Stimulated activated CD8-positive, alpha-beta memory T cell treated with anti-CD3 and anti-CD28 coated beads, Interleukin-2, amount 100 ng/mL, for 1 hour (primary cell): ENCODE measurements at places on chromosomes 3 and 15.

- DNase-seq = no peak
These were observed 7.4 kb downstream of the IL12A start for GRCh38 chr3:159996018-159996417.

DNA sequence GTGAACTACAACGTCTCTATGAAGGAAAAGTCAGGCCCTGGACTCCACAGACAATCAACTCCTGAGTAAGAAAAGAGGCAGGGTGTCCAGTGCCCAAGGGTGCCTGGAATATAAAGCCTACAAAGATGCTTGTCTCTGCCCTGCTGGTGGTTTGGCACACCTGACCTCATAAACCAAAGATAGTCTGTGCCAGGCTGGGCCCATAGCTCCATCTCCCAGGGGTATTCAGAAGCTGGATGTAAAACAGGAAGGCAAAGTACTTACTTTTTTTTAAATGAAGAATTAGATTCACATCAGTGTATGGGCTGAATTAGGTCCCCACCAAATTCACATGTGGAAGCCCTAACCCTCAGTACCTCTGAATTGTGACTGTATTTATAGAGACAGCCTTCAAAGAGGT is 66.6 kb upstream of the HERC1 start:
- no peak for DNase-seq

DNA sequence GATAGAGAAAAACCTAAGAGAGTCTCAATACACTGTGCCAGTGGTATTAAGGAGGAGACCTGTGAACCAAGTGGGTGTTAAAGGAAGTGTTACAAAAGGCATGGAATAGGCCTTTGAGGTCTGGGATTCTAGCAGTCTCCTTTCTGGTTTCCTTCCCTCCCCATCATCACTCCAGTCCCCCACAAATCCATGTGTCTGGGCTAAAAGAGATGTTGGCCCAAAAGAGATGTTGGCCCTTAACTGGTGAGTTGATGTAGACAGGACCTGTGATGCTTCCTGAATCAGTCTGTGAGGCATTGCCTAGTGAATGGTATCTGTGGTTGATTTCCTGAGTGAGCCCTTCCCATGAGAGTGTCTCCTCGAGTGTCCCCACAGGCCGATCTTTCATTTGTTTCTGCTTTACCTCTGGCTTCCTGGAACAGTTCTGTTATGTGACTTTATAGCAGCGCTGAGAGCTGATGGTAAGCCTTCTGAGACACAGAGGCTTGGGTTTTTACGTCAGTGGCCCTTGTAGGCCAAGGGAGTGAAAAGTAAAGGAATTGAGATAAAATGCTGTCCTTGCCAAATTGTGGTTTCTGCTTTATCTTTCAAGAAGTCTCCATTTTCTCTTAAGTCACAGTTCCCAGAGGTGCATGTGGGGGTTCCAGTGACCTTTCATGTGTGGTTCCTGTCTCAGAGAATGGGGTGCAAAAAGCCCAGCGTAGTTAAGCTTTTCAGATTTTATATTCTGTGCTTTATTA is 87.8 kb downstream of the KLHL25 start:
- DNase-seq = no peak

DNA sequence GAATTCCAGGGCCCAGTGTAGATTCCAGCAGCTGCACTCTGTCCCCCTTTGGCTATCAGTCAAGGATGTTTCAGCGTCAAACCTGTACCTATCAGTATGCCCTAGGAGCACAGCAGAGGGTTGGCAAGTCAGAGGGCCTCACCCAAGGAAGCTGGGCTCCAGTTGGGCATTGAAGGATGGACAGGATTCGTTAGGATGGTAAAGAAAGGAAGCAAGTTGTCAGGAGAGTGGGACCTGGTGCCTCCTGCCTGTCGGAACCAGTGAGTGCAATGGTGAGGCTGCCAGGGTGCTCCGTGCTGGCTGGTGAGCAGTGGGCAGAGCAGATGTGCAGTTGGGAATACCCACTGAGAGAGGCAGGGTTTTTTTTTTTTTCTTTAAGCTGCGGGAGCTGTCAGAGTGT is 157.2 kb downstream of the CHDH start:
- DNase-seq = no peak

DNA sequence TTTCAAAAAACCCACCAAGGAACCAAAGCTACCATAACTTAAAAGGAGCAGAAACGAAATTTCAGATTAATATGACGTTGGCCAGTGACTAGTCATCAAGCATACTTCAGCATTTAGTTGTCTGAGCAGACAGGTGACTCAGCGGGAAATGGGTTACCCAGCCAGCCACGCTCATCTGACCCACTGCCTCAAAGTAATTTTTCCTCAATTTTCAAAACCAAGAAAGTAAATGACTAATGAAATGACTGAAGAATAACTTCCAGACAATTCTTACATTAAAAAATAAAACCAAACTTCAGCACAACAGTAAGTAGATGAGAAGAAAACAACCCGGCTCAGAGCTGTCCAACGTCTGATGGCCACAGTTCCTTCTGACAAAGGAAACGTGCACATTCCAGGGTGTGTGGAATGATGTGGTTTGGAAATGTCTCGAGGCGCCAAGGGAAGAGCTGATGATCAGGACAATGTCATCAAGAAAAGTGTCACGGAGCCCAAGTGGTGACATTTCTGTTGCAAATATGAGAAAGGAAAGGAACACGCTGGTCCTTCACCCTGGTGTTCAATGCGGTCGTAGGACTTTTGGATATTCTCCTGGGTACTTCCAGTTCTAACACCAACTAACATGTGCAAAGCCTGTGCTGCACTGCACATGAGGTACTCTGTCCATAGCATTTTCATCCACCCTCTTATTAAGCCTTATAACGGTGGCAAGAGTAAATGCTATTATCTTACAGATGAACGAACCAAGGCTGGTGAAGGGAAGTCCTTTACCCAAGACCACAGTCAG is 79.1 kb downstream of the FOXP1 start:
- no peak for DNase-seq

DNA sequence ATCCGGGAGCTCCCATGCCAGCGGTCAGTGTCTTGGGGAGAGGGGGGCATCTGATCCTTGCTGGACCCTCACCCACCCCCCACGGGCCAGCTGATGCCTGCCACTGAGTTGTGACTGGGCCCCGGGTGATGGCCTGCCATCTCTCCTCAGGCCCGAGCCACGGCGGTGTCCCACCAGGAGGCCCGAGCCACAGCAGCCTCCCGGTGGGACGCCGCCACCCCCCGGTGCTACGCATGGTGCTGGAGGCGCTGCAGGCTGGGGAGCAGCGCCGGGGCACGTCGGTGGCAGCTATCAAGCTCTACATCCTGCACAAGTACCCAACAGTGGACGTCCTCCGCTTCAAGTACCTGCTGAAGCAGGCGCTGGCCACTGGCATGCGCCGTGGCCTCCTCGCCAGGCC is 4.3 kb downstream of the H1-8 start:
- DNase-seq = no peak

DNA sequence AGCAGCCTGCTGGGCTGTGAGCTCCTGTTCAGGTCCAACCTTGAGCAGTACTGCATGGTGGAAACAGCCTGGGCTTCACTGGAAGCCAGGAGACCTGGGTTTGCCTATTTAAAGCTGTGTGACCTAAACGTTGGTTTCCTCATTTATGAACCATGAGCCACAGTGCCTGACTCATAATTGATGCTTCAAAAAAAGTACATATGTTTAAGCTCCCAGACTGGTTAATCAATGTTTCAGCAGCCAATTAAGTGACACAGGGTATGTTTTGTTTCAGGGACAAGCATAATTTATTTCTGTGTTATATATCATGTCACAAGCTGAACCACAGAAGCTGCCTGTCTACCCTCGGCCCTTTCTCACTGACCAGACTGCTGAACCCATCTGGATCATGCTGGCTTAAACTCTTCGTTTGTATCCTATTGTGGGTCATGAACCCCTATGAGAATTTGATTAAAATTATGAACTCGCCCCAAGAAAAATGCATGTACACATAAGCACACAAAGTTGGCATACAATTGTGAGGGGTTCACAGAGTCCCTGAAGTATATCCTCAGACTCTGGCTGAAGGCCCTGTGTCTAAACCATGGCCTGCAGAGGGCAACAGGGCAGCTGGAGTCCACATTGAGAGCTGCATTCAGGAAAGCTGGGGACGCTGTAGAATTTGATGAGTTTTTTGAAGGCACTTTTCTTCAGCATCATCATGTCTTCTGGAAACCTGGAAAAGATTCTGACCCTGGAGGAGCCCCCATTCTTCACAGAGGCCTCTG is 23.7 kb downstream of the HDC start:
- DNase-seq = no peak

DNA sequence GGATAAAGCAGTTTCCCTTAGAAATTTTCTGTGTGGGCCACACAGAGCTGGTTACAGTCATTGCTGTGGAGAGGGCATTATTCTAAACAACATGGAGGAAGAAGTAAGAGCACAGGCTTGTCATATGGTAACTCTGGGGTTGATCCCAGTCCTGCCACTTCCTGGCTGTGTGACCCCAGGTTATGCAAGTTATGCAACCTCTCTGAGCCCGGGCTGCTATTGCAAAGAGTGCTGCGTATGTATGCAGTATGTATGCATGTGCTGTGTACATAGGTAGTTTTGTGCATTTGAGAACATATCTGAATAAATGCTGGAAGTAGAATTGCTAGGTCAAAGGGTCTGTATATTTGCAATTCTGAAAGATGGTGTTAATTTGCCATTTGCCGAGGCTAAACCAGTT is 9.2 kb downstream of the SPSB4 start:
- no peak for DNase-seq

- DNase-seq = no peak
These were observed 305.8 kb downstream of the ARPP21 start for GRCh38 chr3:35944926-35945710.

GRCh38 chr15:61032600-61033286 is 196.4 kb downstream of the RORA start:
- no peak for DNase-seq

DNA sequence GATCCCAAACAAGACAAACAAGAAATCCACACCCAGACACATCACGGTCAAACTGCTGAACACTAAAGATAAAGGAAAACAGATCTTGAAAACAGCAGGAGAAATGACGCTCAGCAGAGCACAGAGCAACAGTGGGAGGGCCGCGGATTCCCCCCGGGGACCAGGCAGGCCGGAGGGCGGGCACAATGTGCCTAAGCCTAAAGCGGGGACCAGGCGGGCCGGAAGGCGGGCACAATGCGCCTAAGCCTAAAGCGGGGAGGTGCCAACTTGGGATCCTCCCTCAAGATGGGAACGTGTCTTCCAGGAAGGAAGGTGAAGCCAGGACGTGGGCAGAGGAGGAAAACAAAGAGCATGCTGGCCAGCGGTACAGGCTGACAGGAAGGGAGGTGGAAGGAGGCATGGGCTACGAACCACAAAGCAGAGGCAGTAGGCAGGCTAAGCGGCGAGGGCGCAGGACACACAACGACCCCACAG is 31.1 kb downstream of the CYFIP1 start:
- DNase-seq = no peak

DNA sequence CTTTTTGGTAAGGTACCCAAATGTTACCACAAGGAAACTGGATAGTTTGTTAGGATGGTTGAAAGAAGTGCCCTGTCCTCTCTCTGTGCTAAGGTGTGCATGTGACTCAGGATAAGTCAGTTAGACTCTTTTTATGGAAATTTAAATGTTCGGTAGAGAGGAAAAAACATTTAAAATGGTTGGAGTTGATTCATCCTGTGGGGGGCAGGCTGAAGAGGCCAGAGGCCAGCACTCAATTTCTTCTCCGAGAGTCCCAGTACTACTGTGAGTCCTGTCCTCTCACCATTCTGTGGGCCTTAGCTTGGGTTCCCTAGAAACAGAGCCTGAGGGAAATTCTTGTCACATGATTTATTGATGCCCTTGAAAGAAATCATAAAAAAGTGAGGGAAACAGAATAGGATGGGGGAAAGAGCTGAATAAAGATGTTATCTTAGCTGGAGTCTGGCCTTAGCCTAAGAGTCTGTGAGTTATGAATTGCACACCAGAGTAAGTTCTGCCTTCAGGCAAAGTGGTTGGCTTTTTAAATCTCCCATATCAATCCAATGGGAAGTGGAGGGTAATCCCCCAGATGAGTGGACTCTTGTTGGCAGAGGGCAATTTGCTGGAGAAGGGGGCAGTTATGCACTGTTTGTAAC is 106.5 kb upstream of the GALNT15 start:
- no peak for DNase-seq

- DNase-seq = no peak
These were observed 611.2 kb upstream of the ARPP21 start for GRCh38 chr3:35028157-35028556.

- DNase-seq = no peak
These were observed 15.4 kb downstream of the IREB2 start for GRCh38 chr15:78453447-78453846.

- DNase-seq = no peak
These were observed 1.5 kb upstream of the AMOTL2 start for GRCh38 chr3:134375582-134376384.
